ENCODE measurements at places on chromosomes 4 and X.

DNA sequence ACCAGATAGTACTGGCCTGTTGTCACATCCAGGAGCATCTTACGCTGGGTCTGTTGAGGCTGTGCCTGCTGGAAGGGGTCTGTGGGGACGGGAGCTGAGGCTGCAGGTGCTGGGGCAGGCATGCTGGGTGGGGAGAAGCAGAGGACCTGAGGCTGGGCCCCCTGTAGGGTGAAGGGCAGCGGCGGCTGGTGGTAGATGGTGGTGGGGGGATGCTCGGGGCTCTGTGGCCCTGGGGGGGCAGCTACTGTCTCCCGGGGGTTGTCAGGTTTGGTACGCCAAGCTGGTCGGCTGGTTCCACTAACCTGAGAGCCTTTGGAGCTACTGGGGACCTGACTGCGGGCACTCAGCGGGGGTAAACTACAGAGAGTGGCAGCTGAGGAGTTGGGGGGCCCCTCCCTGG, 7.8 kb downstream of the C4orf54 start:
- DNase-seq = no peak

GRCh38 chr4:55538531-55538930, 8.2 kb downstream of the CLOCK start:
- no peak for DNase-seq

GRCh38 chr4:158783785-158784184, 15.0 kb downstream of the FNIP2 start:
- DNase-seq = no peak

DNA sequence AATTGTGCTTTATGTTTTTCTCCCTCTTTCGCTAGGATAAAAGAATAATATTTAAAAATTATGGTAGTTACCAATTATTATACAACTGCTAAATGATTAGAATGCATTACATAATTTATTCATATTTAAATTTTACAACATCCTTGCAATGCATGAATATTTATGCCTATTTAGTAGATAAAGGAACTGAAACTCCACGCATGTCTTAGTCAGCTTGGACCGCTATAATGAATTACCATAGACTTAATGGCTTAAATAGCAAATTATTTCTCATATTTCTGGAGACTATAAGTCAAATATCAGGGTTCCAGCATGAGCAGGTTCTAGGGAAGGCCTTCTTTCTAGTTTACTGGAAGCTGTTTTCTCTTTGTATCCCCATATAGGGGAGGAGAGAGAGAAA, 1555.4 kb upstream of the ADGRL3 start:
- no peak for DNase-seq

DNA sequence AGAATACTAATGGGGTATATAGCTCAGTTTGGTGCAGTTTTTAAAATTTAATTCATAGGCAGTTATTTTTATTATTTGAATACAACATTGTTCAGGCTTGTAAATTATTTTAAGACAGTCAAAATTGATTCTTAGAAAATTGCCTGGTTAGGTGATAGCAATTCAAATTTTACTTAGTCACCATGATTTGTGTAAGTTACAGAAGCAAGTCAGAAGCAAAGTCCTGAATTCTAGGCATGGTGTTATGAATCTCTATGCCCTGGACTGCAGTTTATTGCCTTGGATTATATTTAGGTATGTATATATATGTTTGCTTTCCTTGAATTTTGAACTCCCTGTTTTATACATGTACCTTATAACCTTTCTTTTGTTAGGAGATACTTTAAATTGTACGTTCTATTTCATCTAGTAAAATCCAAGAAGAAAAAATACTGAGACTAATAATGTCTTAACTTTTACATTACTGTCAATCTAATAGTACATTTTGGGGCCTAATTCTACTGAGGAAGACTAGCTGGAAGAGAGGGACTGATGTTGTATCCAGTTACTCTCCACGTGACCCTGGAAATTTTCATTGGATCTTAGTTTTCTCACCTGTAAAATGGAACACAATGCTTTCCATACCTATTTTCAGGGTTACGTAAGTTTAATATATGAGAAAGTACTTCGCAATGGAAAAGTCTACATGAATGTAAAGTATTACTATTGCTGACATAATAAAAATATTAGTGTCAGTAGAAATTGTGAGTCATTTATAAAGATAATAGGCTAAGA, 25.1 kb downstream of the RAPGEF2 start:
- DNase-seq = no peak

- no peak for DNase-seq
Observed at GRCh38 chr4:107562316-107562715, 157.7 kb downstream of the PAPSS1 start.

DNA sequence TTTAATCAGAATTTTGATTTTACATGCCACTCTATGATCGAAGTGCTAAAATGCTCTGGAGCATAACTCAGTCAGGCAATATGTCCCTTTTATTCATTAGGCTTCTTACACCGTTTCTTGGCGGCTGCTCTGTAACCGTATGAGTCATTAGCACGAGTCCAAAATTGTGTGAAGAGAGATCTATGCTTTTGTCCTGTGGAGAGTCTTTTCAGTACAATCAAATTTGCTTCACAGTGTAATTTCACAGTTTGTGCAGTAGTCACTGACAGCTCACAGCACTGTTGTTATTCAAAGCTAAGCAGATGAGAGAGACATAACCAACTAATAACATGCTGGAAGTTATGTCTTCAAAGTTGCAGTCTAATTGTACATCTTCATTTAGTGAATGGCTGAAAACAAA, 167.8 kb downstream of the PCDH10 start:
- no peak for DNase-seq

DNA sequence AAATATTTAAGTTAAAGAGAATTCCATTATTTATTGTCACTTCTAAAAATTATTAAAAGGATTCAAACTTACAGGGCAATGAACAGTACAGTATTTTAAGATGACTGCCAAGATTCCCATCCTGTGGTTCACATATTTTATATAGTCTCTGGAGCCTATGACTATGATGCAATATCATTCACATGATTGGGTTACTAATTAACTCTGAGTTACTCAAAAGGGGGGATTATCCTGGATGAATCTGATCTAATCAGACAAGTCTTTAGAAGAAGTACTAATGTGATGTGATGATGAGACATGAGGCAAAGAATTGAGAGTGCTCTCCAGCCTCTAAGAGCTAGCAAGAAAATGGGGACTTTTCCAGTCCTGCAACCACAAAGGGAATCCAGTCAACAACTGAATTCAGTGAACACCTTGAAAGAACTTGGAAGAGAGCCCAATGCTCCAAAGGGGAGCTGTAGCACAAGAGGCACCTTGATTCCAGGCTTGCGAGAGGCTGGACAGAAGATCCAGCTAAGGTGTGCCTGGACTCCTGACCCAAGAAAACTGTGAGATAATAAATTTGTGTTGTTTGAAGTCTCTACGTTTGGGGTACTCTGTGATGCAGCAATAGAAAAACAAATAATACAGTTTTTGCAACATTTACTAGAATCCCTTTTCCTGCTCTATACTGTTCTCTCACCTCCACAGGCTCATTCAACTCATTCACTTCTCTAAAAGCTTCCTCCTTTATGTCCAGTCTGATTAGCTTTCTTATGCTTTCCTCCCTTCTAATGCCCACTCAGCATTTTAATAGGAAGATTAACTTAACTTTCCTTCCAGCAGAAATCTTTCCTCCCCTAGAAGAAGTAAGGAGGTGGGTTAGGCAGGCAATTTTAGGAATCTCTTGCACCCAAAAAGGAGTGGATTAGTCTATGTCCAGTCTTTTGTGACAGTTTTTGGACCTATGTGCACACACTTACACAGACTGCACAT, 133.8 kb upstream of the LCORL start:
- DNase-seq = no peak

GRCh38 chrX:71941776-71942175, 31.1 kb downstream of the NHSL2 start:
- DNase-seq = no peak

DNA sequence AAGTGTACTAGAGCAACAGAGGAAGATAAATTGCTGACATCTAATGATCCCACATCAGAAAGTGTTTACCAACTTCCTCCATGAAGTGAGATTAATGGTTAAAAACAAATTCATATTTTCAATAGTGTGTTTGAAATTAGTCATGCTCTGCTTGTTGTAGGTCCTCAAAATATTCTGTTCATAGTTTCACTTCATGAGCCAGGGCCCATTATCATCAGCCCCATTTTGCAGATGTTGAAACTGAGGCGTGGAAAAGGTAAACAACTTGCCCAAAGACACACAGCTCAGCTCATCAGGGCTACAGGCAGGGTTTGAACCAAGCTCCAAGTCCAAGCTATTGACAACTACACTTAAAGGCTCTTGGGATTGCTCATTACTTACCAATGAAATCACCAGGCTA, 103.5 kb upstream of the PPARGC1A start:
- no peak for DNase-seq

DNA sequence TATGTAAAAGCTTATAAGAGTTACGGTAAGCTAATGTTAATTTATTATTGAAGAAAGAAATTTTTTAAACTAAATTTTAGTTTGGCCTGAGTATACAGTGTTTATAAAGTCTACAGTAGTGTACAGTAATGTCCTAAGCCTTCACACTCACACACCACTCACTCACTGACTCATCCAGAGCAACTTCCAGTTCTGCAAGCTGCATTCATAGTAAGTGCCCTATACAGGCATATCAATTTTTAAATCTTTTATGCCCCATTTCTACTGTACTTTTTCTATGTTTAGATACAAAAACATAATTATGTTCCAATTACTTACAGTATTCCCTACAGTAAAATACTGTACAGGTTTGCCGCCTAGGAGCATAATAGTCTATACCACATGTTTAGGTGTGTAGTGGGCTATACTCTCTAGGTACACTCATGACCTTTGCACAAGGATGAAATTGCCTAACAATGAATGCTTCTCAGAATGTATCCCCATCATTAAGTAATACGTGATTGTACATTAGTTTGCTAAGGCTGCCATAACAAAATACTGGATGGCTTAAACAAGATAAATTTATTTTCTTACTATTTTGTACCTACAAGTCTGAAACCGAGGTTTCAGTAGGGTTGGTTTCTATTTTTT, 333.8 kb upstream of the PCDH7 start:
- DNase-seq = no peak

DNA sequence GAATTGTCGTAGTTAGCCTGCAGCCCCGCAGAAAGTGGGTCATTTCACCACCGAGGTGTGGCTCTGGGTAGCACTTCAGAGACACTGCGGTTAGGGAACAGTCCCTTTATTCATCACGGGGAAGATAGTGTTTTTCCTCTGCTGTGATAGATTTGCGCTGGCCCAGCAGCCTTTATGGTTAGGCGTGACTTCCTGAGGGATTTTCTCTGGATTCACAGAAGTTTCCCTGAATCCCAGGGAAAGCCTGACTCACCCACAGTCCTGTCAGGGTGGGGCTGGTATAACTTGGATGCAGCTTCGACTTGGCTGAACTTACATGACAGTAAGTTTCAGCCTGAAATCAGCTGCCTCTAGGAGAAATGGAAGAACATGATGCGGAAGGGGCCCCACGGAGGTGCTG, 196.3 kb upstream of the HHIP start:
- no peak for DNase-seq

- no peak for DNase-seq
Observed at GRCh38 chr4:22363787-22364186, 152.1 kb downstream of the ADGRA3 start.

- no peak for DNase-seq
Observed at GRCh38 chrX:132505116-132505515, 16.3 kb upstream of the MBNL3 start.

DNA sequence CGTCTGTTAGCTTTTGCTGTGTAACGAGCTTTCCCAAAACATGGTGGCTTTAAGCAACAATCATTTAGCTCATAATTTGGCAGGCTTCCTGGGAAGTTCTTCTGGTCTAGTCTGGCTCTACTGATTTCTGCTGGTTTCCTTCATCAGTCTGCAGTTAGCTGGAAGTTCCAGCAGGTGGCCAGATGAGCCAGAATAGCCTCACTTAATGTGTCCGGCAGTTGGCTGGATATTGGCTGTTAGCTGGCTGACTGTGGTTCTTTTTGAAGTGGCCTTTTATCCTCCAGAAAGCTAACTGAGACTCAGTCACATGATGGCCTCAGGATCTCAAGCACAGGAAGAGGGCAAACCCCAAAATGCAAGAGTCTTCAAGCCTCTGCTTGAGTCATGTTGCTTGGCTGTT, 34.9 kb downstream of the FTHL17 start:
- DNase-seq = no peak

DNA sequence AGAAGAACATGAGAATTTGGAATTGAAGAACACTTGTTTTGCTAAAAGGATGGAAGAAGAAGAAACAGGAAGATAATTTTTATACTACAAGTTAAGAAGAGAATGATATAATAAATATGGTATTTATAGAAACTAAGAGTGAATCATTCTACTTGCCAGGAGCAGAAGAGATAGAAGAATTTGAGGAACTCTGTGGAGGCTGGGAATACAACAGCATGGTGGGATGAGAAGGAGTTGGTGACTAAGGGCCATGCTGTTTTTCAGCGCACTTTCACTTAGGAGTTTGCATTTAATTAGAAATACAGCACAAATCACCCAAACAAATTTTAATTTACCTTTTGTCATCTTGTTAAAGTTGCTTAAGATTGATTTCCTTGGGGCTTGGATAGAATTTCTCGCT, 20.5 kb downstream of the HADH start:
- no peak for DNase-seq

- no peak for DNase-seq
Observed at GRCh38 chr4:147794787-147795413, 63.0 kb downstream of the ARHGAP10 start.

GRCh38 chr4:186021461-186022167, 47.3 kb upstream of the TLR3 start:
- DNase-seq = peak; percentile 83

- no peak for DNase-seq
Observed at GRCh38 chr4:61251129-61251528, 51.0 kb downstream of the ADGRL3 start.

GRCh38 chr4:123708902-123709301, 312.3 kb downstream of the SPRY1 start:
- no peak for DNase-seq

GRCh38 chr4:2961421-2961810, 1.8 kb downstream of the NOP14 start:
- no peak for DNase-seq

GRCh38 chr4:54912155-54912554, 213.2 kb downstream of the KDR start:
- DNase-seq = no peak

GRCh38 chrX:2610246-2611170, 80.6 kb upstream of the CD99 start:
- no peak for DNase-seq

- no peak for DNase-seq
Observed at GRCh38 chrX:45766981-45767501, 566.4 kb upstream of the DIPK2B start.

DNA sequence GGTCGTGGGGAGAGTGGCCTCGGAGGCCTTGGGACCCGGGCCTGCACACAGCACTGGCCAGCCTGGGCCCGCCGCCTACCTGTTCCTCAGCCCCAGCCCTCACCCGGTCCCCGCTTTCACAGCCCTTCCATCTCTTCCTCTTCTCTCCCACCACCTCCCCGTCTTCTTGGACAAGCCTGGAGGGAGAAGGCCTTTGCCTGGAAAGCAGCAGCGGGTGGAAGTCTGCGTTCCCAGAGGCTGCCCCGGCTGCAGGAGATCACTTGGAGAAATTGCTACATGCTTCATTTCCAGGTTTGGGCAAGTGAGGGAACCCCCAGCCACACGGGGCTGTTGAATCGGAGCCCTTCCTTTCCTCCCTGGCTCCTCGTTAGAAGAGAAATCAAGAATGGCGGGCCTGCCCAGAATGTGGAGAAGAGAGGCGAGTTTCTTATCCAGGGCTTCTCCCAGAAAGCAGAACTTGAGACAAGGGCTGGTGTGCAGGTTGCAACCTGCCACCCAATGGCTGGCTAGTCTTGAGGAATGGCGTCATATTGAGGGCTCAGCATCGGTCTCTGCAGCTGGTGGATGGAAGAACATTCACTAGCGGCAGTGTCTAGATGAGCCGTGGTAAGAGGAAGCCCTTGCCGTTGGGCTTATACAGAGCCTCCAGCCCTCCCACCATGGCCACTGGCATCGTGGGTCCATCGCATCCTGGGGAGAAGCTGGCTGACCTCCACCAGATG, 1.2 kb upstream of the PDZD4 start:
- DNase-seq = no peak

Measured in NCI-H1694 treated with DMSO at 0.1 percent for 48 hours (cell line).